ENCODE measurements at places on chromosomes 16 and 17.
A peak's percentile ranks its signal among the peaks of the same experiment; 100 is the strongest.

DNA sequence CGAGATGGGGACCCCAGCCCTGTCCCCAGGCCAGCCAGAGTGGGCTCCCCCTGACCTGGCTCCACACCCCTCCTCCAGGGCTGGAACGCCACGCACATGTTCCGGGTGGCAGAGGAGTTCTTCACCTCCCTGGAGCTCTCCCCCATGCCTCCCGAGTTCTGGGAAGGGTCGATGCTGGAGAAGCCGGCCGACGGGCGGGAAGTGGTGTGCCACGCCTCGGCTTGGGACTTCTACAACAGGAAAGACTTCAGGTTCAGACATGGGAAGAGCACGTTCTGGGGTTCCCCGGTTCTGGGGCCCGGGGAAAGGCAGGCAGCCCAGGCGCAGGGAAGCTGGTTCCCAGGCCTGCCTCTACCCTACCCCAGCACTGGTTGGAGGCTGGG lies 4.6 kb downstream of the ACE start:
- DNase-seq = no peak

GRCh38 chr17:74271281-74271680 lies 2.8 kb upstream of the DNAI2 start:
- no peak for DNase-seq

DNA sequence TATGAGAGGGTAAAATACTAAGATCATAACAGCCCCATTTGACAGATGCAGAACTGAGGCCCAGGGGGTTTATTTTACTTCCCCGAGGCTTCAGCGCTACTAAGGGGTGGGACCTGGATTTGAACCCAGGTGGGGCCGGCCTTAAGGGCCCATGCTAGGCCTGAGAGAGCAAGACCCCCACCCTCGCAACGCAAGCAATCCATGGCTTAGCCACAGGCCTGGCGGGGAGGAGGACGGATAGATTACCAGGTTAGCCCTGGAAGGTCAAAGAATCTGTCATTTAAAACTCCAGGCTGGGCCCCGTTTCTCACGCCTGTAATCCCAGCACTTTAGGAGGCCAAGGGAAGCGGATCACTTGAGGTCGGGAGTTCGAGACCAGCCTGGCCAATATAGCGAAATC lies 1.9 kb upstream of the CDH3 start:
- no peak for DNase-seq

DNA sequence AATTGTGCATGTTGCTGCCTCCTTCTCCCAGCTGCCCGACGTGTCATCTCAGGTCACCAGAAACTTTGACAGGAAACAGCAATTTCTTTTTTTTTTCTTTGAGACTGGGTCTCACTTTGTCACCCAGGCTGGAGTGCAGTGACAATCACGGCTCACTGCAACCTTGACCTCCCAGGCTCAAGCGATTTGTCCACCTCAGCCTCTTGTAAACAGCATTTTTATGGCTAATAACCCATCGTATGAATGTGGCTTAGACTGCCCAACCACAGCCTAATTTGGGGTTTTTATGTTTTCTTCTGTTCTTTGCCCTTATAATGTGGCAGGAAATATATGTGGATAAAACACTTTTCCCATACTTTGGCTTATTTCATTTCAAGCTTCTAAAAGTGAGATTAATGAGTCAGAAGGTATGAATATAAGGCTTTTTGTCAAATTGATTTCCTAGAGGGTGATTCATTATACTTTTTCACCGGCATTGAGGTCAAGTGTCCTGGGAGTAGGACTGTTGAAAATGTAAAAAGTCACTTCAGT lies 31.0 kb upstream of the SLC5A10 start:
- DNase-seq = no peak

DNA sequence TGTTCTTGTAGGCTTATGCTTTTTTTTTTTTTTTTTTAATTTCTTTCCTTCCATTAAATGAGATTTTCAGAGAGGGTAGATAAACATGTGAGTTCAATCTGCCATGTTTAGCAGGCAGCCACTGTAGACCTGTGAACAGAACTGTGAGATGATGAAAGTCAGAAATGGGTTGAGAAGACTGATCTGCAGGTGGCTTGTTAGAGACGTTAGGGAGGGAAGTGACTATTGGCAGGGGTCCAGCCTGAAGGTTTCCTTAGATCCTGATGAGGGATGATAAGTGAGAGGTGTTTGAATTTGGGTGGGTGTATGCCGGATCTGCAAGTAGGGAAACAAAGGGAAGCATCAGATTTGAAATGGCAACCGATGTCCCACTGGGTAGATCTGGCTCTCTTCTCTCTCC lies 157.8 kb downstream of the HS3ST3B1 start:
- DNase-seq = no peak

- no peak for DNase-seq
These were observed 3.2 kb downstream of the UBALD1 start for GRCh38 chr16:4611337-4612021.

DNA sequence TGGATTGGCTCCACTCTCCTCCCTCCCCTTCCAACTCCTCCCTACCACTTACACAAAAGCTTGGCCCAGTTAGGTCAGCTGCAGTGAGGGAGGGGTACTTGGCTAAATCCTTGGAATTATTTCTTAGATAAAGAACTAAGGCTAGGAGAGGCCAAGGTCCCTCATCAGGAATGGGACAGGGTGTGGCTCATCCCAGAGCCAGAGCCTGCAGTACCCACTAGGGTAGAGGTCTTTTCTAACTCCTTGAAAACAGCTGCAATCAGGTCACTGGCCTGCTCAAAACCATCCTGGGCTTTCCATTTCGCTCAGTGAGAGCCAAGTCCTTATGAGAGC lies 1.9 kb upstream of the SLC46A1 start:
- no peak for DNase-seq

DNA sequence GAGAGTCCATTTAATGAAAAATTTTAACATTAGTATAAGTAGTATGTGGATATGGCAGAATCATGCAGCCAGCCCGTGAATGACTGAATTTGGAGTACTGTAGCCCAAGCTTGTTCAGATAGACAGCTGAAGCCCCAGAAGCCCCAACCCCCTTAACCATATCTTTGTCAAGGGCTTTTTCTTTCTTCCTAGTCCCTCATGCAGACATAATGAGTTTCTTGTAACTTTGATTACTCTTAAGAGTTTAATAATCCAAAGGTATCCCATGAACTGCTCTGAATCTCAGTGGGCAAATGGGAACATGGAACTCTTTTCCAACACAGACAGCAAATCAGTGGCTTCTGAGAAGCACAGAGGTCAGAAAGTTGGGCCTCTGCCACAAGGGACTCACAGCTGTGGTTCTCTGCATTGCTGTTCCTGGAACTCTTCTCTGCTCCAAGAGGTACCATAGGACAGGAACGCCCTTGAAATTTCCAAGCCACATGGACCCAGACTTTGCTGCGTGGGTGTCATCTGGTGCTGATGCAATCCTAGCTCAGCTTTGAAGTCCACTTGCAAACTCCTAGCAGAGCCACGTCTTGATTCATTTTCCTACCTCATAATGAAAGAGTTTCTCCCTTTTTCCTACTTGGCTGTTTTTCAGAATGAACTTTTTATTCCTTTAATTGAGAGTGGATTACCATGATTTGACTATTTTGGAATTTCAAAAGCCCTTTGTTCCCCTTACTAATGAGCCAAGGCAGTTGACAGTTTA lies 18.1 kb downstream of the LYRM1 start:
- DNase-seq = no peak

- peak; percentile 66 for DNase-seq
These were observed 7.0 kb upstream of the C1QTNF8 start for GRCh38 chr16:1102921-1103635.

Data from stimulated activated CD4-positive, alpha-beta T cell treated with anti-CD3 and anti-CD28 coated beads, Interleukin-1b, Interleukin-23, amount 100 ng/mL, for 24 hours (primary cell).